RPMI8226 (cell line): ENCODE measurements at places on chromosomes 3 and 15.
A peak's percentile ranks its signal among the peaks of the same experiment; 100 is the strongest.

GRCh38 chr3:119443179-119443578, 20.2 kb downstream of the TMEM39A start:
- no peak for DNase-seq

- DNase-seq: no peak
Measured at GRCh38 chr3:40768536-40768935, 243.8 kb downstream of the ZNF621 start.

DNA sequence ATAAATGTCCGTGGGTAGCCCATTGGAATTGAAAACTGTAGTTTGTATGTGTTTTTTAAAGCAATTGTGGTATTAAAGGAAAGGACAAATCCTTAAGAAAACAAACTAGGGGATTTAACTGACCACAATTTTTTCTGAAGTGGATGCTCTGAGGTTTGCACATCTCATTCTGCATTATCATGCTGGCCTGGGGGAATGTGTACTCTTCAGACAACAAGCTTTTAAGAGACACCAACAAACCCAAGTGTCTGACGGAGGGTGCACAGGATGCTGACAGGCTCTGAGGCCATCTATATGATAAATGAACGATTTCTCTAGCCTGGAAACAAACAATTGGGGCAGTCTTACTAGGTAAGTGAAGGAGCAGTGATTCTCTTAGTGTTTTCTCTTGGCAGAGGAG, 9.1 kb downstream of the LINS1 start:
- DNase-seq: no peak

DNA sequence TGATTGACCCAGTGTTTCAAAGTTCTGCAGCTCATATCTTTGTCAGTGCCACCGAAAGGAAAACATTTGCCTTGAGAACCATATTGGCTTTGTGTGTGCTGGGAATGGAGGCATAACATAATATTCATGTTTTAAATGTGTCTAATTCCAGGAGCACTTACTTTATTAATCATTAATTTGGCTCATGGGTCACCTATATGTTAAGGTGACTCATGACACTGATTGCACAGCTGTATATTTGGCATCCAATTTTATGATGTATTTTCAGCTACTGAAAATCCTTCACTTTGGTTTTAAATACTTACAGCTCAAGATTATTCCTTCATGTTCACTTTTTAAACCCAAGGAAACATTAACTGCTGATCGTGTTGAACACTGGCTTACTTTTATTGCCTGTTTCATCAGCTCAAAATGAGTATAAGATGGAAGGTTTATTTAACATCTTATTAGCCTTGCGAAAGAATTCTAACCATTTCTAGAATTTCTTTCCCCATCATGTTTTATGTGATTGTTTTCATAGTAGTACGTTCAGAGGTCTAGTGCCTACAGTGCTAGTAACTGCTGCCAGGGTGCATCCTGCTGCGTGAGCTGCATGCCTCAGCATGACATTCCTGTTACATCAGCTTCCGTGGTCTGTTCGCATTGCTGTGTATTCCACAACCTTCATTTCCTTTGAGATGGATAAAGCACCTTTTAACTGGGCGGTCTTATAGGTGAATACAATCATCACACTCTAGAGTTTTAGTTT, 63.7 kb downstream of the LRCH3 start:
- DNase-seq: no peak

DNA sequence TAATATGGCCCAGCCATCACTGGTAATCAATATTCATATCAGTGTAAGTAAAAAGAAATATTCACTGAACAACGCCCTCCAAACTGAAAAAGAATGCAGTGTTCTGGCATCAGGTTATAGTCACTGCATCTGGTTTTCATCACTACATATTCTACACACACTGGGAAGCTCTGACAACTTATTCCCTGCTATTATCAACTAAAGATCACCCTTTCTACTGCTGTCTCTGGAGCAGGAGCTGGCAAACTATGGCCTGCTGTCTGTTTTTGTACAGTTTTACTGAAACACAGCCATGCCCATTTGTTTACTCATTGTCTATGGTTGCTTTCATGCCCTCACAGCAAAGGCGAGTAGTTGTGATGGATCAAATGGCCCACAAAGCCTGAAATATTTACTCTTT, 35.3 kb downstream of the TUBGCP4 start:
- DNase-seq: no peak

DNA sequence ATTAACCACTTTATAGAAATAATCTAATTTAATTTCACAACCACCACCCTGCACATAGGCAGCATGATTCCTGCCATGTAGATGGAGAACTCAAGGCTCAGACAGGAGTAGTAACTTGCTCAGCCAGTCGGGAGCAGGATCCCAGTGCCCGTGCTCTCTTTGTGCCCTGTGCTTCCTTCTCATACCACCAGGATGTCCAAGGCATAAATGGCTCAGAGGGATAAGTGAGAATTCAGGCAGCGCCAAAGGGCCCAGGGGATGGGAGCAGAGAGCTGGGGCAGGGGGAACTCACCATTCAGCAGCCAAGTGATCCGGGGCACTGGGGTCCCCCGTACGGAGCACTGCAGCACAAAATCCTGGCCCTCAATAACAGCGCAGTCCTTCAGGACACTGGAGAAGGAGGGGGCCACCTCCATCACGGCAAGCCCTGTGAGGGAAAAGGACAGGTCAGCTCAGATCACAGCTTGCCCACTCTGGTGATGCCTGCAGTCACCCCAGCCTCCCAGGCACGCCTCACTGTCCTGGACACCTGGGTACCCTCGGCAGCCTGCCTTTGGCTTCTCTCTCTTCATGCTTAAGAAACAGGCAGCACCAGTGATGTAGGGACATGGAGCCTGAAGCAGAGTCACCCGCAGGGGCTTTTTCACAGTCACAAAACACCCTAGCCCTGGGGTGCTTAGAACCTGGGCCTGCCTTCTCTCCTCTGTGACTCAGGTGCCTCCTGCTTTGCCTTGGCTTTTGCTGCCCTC, 141.0 kb upstream of the HACD2 start:
- no peak for DNase-seq

DNA sequence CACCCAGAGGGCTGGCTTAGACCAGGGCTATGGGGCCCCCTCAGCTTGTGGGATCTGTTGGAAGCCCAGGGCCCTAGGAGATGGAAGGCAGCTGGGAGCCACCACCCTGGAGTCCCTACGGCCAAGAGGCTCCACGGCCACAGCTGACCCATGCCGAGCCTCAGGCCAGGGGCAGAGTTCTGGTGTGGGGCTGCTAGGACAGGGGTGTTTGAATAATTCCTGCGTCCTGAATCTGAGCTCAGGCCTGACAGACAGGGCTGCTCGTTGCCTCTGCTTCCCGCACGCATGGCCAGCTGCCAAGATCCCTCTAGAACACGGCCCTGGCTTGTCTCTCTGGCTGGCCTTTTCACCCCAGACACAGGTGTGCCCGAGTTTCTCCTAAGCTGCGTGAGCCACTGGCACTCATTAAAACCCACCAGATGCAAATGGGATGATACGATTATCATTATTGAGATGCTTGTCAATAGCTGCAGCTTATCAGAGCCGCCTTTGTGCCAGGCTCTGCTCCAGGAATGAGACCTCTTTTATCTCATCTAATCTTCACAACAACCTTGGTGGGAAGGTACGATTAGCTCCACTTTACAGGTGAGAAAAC, 70.2 kb downstream of the EFCAB12 start:
- DNase-seq: no peak

DNA sequence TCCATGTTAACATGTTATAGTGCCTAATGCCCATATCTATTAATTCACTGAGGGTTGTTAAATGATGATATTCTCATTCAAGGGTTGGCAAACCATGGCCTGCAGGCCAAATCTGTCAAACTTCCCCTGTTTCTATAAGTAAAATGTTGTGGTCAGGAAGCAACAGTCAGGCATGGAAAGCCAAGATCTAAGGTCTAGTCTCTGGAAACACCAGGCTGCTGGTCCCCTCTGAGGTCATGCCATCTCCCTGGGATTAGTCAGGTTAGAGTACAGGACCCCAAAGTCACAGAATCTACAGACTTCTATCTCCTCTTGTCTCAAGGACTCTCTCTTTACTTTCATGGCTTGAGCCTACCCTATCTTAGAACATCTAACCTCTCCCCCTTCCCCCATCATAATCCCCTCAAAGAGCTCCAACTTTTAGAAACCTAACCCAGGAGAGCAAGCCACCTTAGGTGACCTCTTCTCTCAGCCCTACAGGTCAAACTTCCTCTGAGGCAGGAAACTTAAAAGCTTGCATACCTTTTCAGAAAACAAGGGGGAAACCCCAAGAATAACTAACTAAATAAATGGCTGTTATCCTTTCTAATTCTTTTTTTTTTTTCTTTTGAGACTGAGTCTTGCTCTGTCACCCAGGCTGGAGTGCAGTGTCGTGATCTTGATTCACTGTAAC, 15.3 kb upstream of the HERC1 start:
- DNase-seq: no peak

DNA sequence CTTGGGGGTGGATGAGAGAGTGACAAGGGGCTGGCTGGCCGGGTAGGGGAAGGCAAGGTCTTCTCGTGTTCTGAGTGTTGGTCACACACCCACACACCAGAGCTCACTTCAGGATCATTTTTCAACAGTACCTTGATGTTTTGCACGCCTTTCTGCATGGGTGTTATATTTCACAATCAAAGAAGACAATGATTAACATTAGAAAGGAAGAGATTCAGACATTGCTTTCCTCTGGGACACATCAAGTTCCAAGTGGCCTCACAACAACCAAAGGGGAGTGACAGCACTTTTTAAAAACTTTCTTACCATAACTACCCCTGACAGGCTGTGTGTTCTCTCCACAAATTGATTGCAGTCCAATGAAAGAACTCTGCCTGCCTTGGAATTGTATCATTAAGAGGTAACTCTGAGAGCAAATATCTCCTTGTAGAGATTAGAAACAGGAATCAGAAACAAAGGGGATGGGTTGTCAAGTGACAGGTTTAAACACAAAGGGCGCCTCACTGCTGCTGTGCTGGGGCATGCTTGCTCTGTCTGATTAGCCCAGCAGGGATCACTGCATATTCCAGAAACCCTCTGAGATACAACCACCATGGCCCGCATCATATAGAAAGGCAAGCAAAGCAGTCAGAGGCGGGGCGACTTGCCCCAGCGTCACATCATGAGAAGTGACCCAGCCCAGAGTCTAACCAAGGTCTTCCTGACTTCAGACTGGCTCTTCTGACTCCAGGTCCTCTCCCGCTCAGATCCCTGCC, 230.8 kb downstream of the FEZF2 start:
- no peak for DNase-seq

DNA sequence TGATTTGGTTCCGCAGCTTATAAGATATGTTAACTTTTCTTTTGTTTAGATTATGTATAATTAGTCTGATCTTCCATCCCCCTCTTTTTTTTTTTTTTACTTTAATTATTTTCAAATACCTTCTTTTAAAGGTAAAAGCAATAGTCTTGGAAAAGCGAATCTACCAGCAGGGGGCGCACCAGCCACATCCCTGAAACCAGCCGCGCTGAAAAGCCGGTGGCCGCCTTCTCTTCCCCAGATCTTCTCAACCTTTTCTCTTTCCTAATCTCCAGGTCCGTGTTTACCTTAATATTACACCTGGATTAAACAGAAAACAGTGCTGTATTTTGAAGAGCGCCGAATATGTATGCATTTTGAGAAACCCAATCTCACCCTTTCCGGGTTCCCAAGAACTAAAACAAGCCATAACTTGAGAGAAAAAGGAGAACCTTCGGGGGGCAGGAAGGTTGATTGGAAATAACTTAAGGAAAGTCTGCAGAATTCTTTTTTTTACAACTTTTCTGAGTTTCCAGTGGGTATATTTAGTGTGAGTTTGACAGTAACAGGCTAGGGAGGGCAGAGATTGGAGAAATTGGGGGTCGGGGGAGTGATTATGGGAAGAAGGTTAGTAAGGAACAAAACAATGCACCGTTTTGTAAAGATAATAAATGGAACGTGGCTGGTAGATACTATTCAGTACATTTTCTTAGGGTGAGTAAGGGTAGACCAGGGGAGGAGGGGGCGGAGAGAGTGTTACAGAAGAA, 2.0 kb upstream of the SOX2 start:
- DNase-seq: peak; percentile 80

DNA sequence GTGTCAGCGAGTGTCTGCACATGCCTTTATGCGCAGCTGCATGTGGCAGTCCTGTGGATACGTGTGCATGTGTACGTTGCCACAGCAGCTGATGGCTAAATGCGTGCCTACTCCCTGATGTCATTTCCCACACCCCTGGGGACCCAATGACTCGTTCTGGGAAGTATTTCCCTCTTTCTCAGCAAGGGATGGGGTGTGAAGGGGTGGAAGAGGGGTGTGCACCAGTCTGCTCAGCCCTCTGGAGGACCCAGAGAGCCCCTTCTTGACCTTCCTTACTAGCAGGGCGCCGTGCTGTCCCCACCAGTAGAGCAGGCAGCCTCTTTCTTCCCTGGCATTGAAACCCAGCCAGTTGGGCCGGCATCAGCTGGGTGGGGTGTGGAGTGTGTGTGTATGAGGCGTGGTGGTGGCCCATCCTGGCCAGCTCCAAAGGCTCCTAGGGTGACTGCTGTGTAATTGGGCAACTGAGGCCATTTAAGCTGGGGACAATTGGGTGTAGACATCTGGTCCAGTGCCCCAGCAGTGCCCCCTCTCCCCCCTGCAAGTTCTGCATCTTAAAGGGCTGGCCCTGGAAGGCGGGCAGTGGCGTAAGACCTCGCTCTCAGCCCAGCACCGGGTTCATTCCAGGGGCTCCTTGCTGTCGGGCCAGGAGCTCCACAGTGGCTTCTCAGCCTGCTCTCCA, 19.2 kb downstream of the SNX33 start:
- DNase-seq: no peak

DNA sequence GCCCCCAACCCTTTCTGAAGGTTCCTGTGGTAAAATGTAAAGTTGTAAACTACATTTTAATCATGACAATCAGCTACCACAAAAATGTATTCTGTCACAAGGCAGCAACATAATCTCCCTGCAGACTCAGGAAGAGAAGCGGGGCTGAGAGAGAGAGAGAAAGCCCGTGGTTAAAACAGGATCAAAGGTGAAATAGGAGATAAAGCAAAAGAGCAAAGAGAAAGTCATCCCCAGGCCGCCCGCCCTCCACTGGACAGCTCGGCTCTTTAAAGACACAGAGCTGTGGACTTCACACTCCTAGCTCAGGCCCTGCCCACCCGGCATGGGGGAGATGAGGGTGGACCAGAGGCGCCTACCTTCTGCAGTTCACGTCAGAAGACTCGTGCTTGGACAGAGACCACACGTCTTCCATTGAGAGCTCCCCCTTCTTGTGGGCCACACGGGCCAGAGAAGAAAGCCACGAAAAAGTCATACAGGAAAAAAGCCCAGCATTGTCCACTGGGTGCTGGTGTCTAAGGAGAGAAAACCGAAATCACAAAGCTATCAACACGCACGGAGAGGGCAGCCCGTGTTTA, 29.4 kb downstream of the ABCC5 start:
- DNase-seq: no peak

DNA sequence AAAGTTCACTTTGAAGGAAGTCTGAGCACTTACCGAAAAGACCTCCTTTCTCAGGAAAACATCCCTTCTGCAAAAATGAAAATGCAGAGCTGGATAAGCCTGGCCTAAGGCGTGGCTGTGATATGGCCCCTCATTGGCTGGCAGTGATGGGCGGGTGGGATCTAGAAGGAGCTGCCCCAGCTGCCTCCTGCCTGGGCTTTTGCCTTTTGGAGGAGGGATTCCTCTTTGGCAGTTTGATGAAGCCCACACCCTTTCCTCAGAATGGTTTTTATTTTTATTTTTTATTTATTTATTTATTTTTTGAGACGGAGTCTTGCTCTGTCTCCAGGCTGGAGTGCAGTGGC, 4.0 kb upstream of the DZIP1L start:
- DNase-seq: no peak

GRCh38 chr15:56765251-56765650, 31.9 kb upstream of the ZNF280D start:
- DNase-seq: peak; percentile 43

GRCh38 chr3:100899440-100900091, 93.7 kb downstream of the ABI3BP start:
- no peak for DNase-seq
